Jurkat, Clone E6-1 (cell line): ENCODE measurements at places on chromosomes 6 and 20.

DNA sequence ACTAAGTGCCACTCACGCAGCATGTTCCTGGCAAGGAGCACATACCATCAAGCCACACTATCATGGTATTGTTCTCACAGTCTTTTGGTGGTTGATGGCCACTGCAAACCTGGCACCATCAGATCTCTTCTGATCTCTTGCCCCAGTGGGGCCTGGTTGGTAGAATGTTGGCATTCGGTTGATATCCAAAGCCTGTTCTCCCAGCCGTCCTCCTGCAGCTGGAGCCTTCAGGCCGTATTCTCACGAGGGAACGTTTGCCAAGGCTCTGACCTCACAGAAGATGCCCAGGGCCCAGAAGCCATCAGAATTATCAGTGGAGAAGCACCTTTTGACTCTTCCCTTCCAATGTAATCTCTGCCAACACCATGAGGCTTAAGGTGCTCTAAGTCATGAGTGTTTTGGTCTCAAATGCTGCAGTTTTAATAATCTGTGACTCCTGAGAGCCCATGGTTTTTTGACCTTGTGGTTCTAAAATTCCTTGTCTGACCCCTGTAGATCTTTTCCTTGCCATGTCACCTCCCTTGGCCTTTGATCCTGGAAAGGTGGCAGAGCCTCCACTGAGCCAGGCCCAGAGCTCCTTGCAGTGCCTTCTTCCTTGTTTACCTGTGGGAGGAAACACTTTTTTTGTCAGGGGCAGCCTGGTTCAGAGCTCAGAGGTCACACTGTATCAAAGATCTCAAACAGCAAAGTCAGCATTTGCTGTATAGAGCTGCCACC is 27.8 kb downstream of the POFUT1 start:
- DNase-seq, result no peak

DNA sequence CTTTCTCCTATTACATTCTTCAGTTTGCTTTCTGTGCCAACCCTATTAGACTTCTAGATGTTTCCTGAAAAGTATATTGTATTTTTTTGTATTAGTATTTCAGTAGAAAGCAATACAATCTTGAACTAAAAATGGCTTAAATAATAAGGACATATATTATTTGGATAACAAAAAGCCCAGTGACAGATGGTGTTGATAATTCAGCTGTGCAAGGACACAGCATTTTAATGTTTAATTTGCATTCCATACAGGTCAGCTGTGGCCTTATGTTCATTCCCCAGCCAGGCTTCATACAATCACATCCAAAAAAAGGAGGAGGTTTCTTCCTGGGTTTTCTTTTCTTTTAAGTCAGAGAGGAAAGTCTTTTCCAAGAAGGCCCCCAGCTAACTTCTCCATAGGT is 236.9 kb downstream of the CD109 start:
- no peak for DNase-seq

DNA sequence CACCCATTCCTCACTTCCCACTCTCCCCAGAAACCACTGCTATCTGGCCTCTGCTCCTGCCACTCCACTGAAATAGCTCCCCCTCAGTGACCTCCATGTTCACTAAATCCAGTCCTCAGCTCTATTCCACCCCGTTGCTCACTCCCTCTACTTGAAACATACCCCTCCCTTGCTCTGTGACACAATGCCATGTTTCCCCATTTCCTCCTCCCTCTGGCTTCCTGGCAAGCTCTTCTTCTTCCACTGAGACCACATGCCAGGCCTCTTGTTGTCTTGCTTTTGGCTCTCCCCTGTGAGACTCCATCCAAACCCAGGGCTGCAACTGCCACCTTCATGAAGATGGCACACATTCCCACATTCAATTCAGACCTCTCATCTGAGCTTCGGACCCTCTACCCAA is 13.9 kb downstream of the TMEM151B start:
- no peak for DNase-seq

DNA sequence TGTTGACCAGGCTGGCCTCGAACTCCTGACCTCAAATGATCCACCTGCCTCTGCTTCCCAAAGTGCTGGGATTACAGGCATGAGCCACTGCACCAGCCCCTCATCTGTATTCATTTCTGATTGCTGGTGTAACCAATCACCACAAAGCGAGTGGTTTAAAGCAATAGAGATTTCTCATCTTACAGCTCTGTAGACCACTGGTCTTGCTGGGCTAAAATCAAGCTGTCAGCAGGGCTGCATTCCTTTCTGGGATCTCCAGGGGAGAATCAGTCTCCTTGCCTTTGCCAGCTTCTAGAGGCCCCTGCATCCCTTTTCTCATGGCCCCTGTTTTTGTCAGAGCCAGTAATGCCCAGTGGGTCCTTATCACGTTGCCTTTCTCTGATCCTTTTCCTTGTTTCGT is 49.9 kb upstream of the PMEPA1 start:
- DNase-seq, result no peak

DNA sequence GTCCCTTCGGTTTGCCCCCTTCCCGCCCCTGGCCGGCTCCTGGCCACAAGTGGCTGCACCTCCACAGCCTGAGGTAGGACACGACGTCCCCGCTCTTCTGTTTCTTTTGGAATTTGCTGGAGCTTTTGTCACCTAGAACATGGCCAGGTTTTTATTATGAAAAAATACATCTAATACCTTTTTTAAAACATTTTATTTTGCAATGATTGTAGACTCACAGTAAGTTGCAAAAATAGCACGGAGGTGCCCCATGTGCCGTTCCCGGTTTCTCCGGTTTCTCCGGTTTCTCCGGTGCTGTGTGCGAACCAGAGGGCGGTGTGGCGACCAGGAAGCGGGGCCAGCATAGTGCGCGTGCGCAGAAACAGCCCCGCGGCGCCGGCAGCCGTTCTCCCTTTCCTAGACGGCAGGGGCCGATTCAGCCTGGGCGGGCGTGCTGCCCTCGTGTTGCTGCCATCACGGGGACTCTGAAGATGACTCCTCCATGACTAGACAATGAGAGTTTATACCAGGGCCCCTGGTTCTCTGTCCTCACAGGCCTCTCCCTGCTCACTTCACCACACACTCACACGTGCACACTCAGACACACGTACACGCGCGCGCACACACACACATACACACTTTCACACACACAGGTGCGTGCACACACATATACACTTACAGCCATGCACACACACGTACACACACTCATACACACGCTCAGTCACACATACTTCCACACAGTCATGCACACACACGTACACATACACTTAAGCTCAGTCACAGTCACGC is 102.1 kb downstream of the TMEM242 start:
- peak; percentile 50 for DNase-seq

- DNase-seq, result no peak
Measured at GRCh38 chr6:151001387-151002056, 136.0 kb downstream of the MTHFD1L start.

- DNase-seq, result peak; percentile 98
Measured at GRCh38 chr6:53309059-53309900, 39.5 kb downstream of the ELOVL5 start.

GRCh38 chr6:157989541-157990289 is 8.1 kb downstream of the SYNJ2 start:
- no peak for DNase-seq

GRCh38 chr6:33061987-33062386 is 11.5 kb downstream of the HLA-DPA1 start:
- peak; percentile 17 for DNase-seq

- no peak for DNase-seq
Measured at GRCh38 chr6:14252271-14252850, 134.8 kb downstream of the CD83 start.

DNA sequence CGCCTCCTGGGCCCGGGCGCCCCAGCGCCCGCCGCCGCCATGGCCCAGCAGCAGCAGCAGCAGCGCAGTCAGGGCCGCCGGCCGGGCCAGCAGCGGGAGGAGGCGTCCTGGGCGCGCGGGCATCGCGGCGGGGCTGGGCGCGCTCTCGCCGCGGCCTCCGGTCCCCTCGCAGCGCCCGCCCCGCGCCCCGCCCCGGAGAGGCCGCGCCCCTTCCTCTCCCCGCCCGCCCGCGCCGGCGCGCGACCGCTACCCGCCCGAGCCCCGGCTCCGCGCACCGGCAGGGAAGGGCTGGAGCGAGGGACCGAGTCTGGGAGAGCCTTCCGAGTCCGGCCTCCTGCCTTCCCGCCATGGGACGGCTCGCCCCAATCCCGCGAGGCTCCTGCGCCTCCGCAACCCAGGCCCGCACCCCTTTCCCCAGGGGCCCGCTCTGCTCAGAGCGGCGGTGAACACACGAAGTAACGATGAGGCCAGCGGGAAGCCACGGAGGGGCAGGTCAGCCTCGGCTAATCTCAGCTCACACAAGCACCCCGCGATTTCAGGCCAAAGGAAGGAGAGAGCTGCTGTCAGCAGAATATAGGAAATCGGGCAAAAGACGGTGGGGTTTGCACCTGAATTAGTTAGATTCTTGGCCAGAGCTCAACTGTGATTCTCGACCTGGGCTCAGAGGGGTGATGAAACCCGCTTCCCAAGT is at the start of gene TXNDC5:
Gene TXNDC5 (minus strand): TSS at position 135 of the 691 bp plus-strand sequence. CDS start 12 bp downstream, at position 123.
- no peak for DNase-seq

GRCh38 chr6:105981002-105981887 is 104.9 kb upstream of the PRDM1 start:
- no peak for DNase-seq

- no peak for DNase-seq
Measured at GRCh38 chr6:170132561-170132991, 158.3 kb downstream of the DLL1 start.

GRCh38 chr6:15244620-15245360 is 1.1 kb upstream of the JARID2 start:
- DNase-seq, result no peak

- peak; percentile 30 for DNase-seq
Measured at GRCh38 chr6:134080171-134080795, 27.9 kb upstream of the SLC2A12 start.

GRCh38 chr6:147173140-147173539 is 31.1 kb upstream of the STXBP5 start:
- DNase-seq, result no peak

GRCh38 chr20:43446361-43446879 is 11.3 kb upstream of the SRSF6 start:
- DNase-seq, result no peak

DNA sequence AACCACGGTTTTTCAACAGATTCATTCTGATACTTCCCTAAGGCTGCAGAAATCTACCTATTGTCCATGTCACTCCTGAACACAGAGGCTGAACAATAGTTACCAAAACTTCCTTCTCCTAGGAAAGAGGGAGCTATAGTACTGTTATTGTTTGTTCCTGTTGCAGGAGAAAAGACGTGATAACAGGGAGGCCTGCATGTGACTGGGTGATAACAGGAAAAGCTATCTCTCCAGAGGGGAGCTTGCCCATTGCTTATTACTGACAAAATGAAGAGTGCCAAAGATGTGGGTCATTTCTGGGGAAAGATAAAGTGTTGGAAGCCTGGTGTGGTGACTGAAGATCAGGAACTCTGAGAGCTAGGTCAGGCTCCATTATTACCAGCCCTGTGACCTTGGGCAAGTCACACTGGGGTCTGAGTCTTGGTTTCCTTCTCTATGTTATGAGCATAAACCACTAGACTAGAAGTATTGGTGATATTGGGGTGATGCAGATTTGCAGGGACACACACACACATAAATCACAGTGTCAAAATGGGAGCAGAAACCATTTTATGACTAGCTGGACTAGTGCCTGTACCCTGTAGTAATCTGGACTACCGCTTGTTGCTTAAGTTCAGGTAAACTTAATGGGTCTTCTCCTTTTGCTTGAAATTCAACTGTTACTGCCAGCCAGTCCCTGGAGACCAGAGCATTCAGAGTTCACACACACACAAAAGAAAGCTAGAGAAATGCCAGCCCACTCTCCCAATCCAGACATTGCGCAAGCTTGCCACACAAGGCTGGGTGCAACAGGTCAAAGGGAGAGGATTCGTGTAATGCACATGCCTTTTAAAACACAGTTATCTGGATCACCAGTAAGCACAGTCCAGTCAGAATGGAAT is 136.0 kb upstream of the CNR1 start:
- no peak for DNase-seq

- DNase-seq, result no peak
Measured at GRCh38 chr6:5747379-5747778, 259.3 kb downstream of the NRN1 start.
